ENCODE measurements at places on chromosomes 1 and 21.

- no peak for DNase-seq
Measured at GRCh38 chr1:183195142-183195574, 9.1 kb downstream of the LAMC2 start.

GRCh38 chr1:6962478-6962995, 177.3 kb downstream of the CAMTA1 start:
- peak; percentile 54 for DNase-seq

- DNase-seq: no peak
Measured at GRCh38 chr1:49026230-49026811, 249.6 kb upstream of the BEND5 start.

GRCh38 chr1:212295579-212295978, 10.4 kb downstream of the PPP2R5A start:
- no peak for DNase-seq

DNA sequence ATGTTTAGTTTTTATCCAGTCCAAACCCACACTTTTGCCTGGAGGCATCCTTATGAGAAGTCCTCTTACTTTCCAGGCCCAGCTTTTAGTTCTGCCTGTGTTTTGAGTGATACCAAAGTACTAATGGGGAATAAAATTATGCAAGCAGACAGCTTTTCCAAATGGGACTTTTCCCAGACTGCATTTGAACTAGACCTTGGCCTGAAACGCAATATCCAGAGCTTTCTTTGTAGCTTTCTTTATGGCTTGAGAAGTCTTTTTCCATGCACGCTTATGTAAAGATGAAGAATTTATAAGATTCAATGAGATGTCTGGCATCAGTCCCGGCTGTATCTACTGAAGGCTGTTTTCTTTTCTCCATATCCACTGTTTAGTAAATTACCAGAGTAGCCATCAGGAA, 236.6 kb upstream of the RAB4A start:
- DNase-seq: no peak
